ENCODE measurements at places on chromosomes 4 and X. TPM values are rescaled to one million over a fixed set of nuclear protein-coding genes. Genes with fewer than 3 reads are reported as not detected.

HSFX2 gene
- not detected for total RNA-seq

SHROOM3 gene
- under 0.01 TPM for total RNA-seq

SPANXA2 gene
- total RNA-seq = not detected

TCEAL7 gene
- total RNA-seq = 16.3 TPM

CNGA1 gene
- total RNA-seq = not detected

BTC gene
- total RNA-seq = under 0.01 TPM

DIPK2B gene
- total RNA-seq = under 0.01 TPM

TTC29 gene
- not detected for total RNA-seq

FMR1 gene
- 38.9 TPM for total RNA-seq

HOPX gene
- not detected for total RNA-seq

VGLL1 gene
- total RNA-seq = not detected

CT45A10 gene
- not detected for total RNA-seq

SUPT20HL2 gene
- total RNA-seq = not detected

TMEM31 gene
- not detected for total RNA-seq

TMSB15B gene
- 2.3 TPM for total RNA-seq

TRIM75 gene
- total RNA-seq = not detected

USP27X gene
- 4.4 TPM for total RNA-seq

S100P gene
- total RNA-seq = not detected

GATA1 gene
- not detected for total RNA-seq

TLR8 gene
- total RNA-seq = not detected

RGN gene
- under 0.01 TPM for total RNA-seq

SSX4 gene
- total RNA-seq = not detected
